Glutamatergic neuron (in vitro differentiated cells): ENCODE measurements at places on chromosomes 12 and 14. TPM values are rescaled to one million over a fixed set of nuclear protein-coding genes. Genes with fewer than 3 reads are reported as not detected.

DNA sequence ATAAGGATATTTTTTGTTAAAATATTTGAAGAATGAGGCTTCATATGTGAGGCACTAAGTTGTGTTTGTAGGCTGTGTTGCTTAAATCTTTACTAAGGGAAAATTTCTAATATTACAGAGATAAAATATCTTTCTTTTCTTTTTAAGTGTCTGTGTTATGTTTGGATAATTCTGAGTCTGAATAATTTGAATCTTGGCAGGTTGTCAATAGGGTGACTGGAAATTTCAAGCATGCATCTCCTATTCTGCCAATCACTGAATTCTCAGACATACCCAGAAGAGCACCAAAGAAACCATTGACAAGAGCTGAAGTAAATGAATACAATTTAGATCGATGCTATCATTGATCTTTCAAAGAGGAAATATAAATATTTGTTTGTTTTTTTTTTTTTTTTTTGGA, 29.4 kb downstream of the TMPO start:
- H3K4me1 ChIP-seq, result no peaks in the 10 kb centered on the region
- no peaks in the 10 kb centered on the region for H3K27me3 ChIP-seq
- H3K27ac ChIP-seq, result no peak overlapping the region
- no peak for DNase-seq
- H3K36me3 ChIP-seq, result no peaks in the 10 kb centered on the region

Gene AP5M1
- total RNA-seq, result 91.3 TPM

Gene WSCD2
- 1.4 TPM for total RNA-seq

Gene STAC3
- total RNA-seq, result 12.1 TPM

Gene IFNG
- total RNA-seq, result not detected
